ENCODE measurements at places on chromosomes 7 and 10. TPM values are rescaled to one million over a fixed set of nuclear protein-coding genes. Genes with fewer than 3 reads are reported as not detected.

The NUTM2A gene
- total RNA-seq = 0.28 TPM

The GPR37 gene
- not detected for total RNA-seq

The GNAI1 gene
- total RNA-seq = 56.9 TPM

The KIAA1549 gene
- 0.56 TPM for total RNA-seq

The TMEM196 gene
- total RNA-seq = not detected

The SPDYE8 gene
- not detected for total RNA-seq

The NUP205 gene
- total RNA-seq = 41.7 TPM

The PARD3 gene
- total RNA-seq = 67.1 TPM

The ZNF722 gene
- total RNA-seq = not detected

The CYP2E1 gene
- 0.28 TPM for total RNA-seq

The HOXA9 gene
- total RNA-seq = not detected

The PPP1R9A gene
- total RNA-seq = 0.56 TPM
